Fibroblast of upper back skin (primary cell): ENCODE measurements at places on chromosomes 11 and 22.

DNA sequence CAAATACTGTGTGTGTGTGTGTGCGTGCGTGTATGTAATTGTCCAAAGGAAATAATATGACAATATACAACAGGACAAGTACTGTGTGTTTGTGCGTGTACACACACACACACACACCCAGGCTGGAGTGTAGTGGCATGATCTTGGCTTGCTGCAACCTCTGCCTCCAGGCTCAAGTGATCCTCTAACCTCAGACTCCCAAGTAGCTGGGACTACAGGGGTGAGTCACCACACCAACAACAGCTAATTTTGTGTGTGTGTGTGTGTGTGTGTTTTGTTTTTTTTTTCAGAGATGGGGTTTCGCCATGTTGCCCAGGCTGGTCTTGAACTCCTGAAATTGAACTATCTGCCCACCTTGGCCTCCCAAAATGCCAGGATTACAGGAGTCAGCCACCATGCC, 61.5 kb downstream of the NUP98 start:
- DNase-seq = no peak

GRCh38 chr11:93623179-93623578, 38.3 kb upstream of the CEP295 start:
- no peak for DNase-seq

DNA sequence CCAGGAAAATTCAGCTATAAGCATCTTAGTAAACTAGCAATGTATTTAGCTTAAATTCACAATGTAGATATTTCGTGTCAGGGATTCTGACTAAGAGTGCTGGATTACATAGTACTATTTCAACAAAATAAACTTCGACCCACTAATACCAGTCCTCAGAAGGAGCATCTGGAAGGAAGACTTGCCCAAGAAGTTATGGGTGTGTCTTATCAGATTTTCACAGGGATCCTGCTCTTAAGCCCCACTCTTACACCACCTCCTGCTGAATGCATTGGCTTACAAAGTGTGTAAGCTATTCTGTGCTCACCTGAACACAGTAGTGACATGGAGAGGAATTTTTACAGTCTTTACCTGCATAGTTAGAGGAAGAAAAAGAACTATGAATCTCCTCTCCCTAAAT, 35.4 kb upstream of the ANO5 start:
- no peak for DNase-seq

DNA sequence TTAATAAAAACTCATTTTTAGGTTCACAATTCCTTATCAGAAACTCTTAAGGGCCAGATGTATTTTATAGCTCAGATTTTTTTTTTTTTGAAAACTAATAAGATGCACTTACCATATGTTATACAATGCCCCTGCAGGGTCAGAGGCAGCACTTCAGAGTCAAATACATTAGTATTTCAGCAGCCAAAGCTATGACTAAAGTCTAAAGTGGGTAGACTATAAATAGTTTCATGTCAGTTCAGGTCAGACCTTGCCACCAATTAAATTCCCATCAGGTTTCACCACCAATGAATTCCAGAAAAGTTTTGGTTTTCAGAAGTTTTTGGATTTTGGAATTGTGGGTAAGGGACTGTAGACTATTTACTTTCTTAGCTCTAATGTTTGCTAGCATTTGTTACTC, 75.9 kb downstream of the FAM83F start:
- DNase-seq = peak; percentile 68

DNA sequence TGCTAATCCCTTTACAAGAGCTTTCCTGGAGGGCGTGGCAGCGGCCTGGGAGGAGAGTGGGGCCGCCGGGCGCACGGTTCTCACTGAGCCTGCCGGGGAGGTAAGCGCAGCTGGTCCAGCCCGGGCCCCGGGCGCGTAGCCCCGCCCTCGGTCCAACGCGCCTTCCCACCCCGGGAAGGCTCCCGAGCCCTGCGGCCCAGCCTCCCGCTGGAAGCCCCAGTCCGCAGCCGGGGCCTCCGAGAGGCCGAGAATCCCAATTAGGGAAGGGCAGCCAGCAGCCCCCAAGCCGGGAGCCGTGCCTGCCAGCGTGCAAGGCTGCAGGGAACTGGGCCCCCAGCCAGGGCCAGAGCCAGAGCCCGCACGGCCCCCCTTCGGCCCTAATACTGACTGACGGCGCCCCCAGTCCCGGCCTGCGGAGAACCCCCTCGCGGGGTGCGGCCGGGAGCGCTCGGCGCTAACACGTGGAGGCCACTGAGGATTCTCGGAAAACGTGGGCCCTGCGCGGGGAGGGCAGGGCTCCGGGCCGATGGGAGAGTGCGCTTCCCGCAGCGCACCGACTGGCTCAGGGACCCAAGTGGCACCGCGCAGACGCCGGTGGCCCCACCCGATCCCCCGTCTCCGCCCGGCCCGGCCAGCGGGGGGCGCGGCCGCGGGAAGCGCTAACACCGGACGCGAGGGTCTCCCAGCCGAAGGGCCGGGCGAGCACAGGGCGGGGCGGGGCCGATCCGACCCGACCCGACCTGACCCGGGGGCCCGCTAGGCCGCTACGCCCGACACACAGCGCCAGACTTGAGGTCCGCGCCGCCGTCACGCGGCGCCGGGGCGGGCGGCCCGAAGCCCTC, 5.7 kb downstream of the ZFTA start:
- no peak for DNase-seq

GRCh38 chr22:50445071-50445879, 29.6 kb downstream of the SBF1 start:
- DNase-seq = no peak

- DNase-seq = no peak
These were observed 13.4 kb downstream of the TSSC4 start for GRCh38 chr11:2413742-2414579.

DNA sequence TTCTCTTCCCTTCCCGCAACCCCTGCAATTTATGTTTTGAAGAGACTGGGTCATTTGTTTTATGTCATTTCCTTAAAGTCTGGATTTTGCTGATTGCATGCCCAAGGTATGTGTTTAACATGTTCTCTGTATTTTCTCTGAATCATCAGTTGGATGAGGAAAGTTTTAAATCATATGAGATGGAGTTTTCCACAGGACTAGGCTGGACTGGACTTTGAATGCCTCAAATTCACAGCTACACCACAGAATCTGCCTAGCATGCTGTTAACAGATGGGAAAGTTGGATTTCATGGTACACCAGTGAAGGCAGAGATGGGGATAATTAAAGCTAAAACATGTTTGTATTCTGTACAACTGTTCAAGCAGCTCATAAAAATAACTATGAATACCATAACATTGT, 62.6 kb downstream of the CWC15 start:
- peak; percentile 96 for DNase-seq

- no peak for DNase-seq
These were observed 12.6 kb downstream of the TECTA start for GRCh38 chr11:121113611-121114010.

- peak; percentile 32 for DNase-seq
These were observed 8.0 kb downstream of the MYO7A start for GRCh38 chr11:77136074-77136473.

DNA sequence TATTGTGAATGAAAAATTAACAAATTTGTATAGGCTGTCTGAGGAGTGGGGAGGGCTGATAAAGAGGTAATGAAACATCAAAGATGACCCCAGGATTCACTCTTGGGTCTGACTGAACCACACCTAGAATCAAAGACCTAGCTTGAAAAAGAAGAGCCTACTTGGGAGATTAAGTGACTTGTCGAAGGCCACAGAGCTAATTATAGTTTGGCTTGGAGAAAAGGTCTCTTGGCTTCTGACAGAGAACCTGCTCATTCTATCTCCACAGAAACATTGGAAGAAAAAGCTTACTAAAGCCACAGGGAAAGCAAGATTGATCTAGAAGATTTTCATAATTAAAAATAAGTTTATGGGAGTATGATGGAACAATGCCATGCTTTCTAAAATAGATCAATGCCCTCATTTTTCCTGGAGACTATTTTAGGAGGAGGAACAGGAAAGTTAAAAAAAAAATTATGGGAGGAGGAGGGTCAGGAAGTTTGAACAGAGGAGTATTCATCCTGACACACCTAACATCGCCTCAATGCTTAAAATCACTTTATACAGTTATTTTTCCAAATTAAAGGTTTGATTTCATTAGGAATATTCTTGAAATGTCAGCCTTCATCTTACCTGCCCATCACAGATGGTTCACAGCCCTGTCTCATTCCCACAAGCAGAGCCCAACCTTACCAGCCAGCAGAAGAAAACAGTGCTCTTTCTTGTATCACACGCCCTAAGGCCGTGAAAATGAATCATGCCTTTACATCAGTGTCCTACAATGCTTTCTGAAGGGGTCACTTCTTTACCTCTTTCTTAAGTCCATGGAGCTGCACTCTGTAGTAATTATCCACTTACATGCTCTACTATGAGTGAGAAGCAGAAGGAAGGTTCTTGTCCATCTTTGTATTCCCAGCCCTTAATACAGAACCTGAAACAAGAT, 231.1 kb upstream of the MPPED2 start:
- no peak for DNase-seq

DNA sequence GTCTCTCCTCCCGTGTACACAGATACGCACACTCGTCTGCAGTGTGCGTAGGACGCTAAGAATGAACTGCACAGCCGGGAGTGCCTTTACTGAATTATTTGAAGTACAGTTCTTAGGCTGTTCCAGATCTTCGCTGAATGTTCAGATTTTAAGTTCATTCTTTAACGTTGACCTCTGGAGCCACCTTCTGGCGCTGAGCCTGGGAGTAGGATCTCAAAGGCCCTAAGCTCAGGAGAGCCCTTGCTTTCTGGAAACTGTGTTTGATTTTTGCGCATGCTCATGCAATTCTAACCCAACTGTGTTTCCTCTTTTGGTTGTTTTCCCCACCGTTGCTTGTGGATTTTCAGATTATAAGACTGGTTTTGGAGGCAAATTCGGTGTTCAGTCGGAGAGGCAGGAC, 22.8 kb downstream of the CTTN start:
- DNase-seq = no peak

- no peak for DNase-seq
These were observed 564 bp downstream of the THAP12 start for GRCh38 chr11:76380159-76380976.

GRCh38 chr11:17558916-17559315, 11.9 kb downstream of the OTOG start:
- no peak for DNase-seq

DNA sequence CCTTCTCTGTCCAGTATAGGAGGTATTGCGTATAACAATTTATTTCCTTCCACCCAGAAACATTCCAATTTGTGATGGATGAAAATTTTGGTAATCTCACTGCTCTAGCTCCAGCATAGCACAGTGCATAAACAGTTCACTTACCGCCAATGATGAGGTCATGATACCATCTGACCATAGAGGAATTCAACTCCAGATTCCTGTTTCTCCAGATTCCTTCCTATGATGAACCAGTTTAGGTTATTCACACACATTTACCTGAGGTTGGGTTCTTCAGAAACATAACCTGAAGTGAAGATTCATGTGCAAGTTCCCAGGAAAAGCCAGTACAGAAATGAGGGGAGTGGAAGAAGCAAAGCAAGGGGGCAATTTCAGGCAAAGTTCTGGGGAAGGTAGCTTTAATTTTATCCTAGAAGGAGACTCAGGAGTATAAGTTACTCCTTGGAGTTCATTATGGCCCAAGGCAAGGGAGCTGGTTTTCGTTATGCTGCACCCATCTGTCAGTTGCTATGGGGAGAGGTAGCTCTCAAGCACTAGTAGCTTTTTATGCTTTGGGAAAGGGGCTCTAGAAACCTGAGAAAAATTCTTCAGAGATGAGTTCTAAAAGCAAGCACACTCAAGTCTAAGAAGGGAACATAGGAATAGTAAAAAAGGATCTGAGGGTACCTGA, 121.6 kb downstream of the CASP12 start:
- DNase-seq = no peak

GRCh38 chr11:57842873-57843272, 81.3 kb downstream of the CTNND1 start:
- no peak for DNase-seq

DNA sequence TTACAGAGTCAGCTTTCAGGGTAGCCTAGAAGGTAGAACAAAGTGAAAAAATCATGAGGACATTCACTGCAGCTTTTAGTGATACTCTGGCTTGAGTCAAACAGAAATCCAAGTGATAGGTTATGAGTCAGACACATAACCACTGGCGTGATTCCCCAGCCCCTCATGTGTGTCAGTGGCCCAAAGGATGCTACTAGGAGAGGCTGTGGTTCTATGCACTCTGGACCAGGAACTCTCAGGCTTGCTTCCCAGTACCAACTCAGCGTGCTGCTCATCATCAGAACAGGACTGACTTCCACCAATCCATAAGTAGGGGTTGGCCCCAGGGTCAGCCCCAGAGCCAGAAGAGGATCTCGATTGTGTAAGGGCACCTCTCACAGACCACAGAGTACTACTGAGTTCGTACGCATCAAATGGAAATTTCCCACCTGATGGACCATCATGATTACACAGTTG, 116.8 kb downstream of the MED15 start:
- peak; percentile 7 for DNase-seq

- DNase-seq = no peak
These were observed 295.5 kb downstream of the ETS1 start for GRCh38 chr11:128291835-128292234.

DNA sequence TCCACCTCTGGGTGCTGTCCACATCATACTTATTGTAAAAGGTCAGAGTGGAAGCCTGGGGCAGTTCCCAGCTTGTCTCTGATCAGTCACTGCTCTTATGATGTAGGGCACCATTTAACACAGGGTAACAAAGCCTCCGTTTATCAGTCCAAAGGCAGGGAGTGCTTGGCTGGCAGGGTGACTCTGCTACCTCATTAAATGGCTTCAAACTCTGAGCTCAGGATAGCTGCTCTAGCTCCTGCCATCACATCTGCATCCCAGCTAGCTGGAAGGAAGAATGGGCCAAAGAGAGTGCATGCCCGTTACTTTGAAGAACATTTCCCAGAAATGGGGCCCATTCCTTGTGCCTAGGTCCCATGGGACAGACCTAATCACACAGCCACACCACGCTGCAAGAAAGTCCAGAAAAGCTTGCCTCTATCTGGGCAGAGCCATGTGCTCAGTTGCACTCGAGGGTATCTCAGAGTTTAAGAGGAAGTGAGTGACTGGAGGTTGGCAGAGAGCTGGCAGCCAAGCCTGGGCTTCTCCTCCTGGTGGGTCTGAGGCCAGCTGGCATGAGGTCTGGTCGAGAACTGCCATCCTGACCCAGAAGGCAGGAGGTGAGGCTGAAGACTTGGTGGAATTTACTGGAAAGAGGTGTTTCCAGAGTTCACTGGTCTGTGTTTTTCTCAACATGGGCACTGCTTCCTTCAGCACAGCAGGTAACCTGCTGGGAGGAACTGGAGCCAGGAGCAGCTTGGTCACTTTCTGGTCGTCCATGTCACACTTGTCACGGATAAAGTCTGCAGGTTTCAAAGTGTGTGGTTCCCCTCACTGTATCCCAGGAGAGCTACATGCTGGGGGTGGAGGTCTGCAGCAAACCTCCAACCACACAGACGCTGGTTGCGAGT, 935.7 kb downstream of the BRD1 start:
- no peak for DNase-seq

- no peak for DNase-seq
These were observed 44.7 kb upstream of the SEPTIN5 start for GRCh38 chr22:19669570-19669969.
